ENCODE measurements at places on chromosomes 7 and 10.

GRCh38 chr10:131427281-131427680, 115.8 kb upstream of the TCERG1L start:
- no peak for DNase-seq

GRCh38 chr7:1144269-1144771, 15.7 kb downstream of the ZFAND2A start:
- no peak for DNase-seq

- no peak for DNase-seq
Measured at GRCh38 chr10:96719200-96719599, 1.1 kb downstream of the PIK3AP1 start.

DNA sequence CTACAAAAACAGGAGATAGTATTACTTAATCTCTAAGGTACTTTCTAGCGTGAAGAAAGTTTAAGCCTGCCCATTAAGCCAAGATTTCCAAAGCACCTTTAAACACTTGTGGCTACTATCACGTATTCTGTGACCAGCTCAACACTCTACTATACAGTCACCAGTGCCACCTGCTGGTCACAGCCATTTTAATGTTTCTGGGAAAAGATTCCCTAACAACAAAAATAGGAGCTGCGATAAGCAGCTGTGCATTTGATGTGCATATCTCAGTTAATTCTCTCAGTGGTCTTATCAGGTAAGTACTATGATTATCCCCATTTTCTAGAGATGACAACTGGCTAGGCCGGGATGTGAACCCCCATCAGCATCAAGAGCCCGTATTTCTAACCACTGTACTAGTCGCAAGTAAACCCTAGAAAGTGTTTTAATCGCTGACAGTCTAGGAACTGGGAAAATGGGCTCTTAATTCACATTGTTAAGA, 860 bp downstream of the SEC31B start:
- DNase-seq, result peak; percentile 40

GRCh38 chr10:110918269-110918642, 724 bp downstream of the BBIP1 start:
- no peak for DNase-seq

DNA sequence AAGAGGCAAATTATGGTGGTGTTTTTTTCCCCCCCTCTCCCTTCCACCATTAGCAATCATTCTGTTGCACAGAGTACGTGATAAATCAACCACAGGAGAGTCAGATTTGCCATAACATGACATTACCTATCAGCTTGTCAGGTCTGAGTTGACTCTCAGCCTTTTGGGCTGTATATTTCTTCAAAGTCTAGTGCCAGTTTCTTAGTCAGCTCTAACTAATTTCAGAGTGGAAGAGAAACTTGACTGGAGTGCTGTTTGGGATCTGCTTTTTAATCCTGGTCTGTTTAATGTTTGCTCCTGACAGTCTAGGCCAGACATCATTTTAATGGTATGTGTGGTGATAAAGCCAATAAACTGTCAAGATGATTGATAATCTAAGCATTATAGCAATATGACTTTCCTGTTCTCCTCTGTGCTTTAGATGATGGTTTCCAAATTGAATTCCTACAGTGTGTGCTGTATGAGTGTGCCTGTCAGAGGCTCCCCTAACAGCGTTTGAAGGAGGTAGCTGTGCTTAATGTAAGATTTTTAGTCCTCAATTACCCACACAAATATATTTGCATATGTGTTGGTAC, 76.9 kb downstream of the LRMDA start:
- no peak for DNase-seq

- DNase-seq, result no peak
Measured at GRCh38 chr7:149753375-149754233, 19.8 kb downstream of the ZNF467 start.

DNA sequence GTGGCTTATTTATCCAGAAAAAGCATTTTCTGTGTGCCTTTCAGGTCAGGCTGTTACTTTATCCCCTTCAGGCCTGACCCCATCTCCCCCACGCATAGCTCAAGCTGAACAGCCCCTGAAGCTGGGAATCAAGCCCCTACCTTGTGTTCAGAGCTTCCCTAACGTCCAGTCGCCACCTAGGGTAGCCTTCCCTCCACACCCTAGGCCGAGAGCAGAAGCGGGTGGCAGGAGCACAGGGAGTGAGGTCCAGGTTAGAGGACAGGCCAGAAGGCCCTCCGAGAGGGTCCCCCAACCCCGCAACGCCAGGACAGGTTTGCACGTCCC, 479 bp upstream of the SEMA4G start:
- DNase-seq, result no peak
